ENCODE measurements at places on chromosomes 7 and 10.

DNA sequence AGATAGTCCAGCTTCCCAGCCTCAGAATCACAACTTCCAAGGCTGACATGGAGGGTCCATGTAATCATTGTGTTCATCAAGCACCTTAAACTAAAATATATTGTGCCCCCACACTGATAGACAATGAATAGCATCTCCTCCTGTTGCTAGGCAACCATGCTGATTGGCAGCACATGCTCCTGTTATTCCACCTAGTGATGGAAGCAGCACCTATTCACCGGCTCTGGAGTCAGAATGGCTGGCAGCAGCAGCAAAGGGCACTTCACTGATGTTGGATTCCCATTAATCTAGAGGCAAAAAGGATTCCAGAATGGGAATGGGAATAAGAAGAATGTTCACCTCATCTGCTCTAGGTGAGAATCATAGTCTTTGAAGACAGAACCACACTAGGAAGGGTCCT is 55.0 kb downstream of the RELN start:
- DNase-seq, result no peak

DNA sequence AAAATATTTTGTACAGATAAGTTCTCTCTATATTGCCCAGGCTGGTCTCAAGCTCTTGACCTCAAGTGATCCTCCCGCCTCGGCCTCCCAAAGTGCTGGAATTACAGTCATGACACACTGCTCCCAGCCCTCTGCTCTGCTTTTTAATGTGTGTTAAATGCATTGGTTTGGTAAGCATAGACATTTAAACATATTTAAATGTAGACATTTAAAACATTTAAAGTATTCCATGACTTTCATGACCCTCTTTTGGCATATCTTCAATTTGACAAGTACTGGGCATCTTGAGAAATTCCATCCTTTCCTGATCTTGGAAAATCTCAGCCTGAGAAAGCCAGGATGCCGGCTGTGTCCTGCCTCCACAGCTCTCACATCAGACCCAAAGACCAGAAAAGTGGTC is 5.2 kb upstream of the SAR1A start:
- no peak for DNase-seq

GRCh38 chr10:23472181-23472580 is 33.3 kb downstream of the OTUD1 start:
- no peak for DNase-seq

DNA sequence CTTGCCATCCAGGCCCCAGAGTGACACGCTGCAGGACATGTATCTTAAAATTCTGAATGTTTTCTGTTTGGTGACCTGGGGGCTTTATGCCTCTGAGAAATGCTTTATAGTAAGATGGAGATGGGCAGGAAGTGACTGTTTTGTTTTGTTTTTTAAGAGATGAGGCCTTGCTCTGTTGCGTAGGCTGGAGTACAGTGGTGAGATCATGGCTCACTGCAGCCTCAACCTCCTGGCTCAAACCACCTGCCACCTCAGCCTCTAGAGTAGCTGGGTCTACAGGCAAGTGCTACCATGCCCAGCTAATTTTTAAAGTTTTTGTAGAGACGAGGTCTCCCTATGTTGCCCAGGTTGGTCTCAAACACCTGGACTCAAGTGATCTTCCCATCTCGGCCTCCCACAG is 20.6 kb downstream of the ZNF777 start:
- peak; percentile 11 for DNase-seq

GRCh38 chr10:85222300-85222699 is 893.9 kb downstream of the CCSER2 start:
- no peak for DNase-seq

GRCh38 chr10:118812393-118812740 is 57.6 kb upstream of the CACUL1 start:
- DNase-seq, result peak; percentile 19

DNA sequence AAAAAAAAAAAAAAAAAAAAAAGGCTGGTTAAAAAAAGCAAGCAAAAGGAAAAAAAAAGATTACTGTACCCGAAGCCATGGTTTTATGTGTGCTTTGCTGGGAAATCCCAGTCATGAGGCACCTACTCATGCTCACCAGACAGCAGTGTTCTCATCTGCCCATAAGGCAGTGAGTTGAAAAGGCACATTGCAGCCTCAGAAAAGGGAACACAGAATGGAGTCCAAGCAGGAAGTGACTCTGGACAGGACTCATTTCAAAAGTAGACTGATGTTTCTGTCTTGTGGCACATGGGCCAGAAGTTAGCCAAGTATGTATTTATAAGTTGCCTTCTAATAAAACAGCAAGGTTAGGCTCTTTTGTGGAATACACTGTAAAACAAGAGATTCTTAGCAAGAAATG is 40.2 kb downstream of the PDSS1 start:
- peak; percentile 4 for DNase-seq

- DNase-seq, result peak; percentile 56
Observed at GRCh38 chr7:137354396-137354795, 10.9 kb upstream of the PTN start.

- no peak for DNase-seq
Observed at GRCh38 chr7:80206763-80207162, 72.1 kb downstream of the GNAI1 start.

GRCh38 chr10:59064759-59065539 is 111.5 kb upstream of the PHYHIPL start:
- no peak for DNase-seq

GRCh38 chr10:72106154-72106849 is 18.0 kb upstream of the SPOCK2 start:
- DNase-seq, result no peak
